Peyer's patch (tissue), 4 donors: ENCODE measurements at places on chromosomes 4 and X.
A peak's percentile ranks its signal among the peaks of the same experiment; 100 is the strongest.

DNA sequence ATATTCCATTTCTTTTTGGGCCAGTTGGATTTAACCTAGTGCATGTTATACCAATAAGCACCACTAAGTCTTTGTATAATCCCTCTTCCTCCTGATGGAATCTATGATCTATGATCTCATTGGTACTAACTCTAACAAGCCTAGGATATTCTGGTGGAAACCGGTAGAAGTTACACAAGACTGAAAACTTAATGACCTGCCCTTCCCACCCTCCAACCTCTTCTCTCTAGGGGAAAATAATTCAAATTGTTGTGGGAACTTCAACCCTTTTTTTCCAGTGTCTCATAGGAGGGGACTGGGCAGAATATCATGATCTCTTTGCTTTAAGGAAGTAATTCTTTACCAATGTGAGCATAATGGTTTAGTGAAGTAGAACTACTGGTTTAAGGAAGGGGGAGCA lies 289.5 kb upstream of the BOD1L1 start:
- no peak for DNase-seq

DNA sequence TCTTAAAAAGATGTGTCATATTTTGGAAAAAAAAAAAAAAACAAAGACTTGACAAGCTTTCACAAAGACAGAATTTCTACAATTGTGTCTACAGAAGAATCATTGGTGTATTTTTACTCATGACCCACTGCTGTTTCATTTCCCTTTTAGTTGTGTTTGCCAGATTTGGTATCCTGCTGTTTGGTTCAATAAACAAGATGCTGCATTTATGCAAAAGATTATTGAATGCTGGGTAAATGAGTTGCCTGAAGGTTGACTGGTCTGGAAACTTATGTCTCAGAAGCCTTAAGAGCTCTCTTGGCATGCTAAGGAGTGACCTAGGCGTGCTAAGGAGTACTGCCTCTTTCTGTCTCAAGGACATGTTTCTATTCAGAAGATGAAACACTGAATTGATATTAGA lies 64.9 kb upstream of the NPY2R start:
- DNase-seq: no peak

DNA sequence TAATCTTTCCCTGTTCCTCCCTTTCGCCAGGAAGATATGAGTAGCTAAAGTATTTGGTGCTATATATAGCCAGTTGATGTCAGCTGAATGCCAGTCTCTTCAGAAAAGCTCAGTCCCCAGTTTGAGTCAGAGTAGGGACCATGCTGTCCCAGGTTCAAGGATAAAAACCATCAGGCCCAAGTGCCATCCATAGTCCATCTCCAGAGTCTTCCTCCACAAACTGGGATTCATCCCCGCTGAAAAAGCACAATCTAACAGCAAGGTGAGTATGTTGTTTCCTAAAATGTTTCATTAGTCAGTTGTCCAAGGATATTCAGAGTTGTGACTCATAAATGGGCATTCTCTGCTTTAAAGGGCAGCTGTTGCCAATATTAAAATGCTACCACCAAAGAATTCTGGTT lies at the start of gene MYOZ2:
Gene MYOZ2, plus strand, starts transcription at position 112 of the 401 bp plus-strand sequence. CDS start 694 bp downstream, outside the sequence.
- DNase-seq: no peak

GRCh38 chrX:41602816-41603345 lies 85.9 kb upstream of the GPR34 start:
- DNase-seq: no peak

GRCh38 chrX:151675121-151675746 lies 20.0 kb upstream of the PRRG3 start:
- no peak for DNase-seq

GRCh38 chr4:75612306-75612705 lies 18.0 kb downstream of the CDKL2 start:
- no peak for DNase-seq

DNA sequence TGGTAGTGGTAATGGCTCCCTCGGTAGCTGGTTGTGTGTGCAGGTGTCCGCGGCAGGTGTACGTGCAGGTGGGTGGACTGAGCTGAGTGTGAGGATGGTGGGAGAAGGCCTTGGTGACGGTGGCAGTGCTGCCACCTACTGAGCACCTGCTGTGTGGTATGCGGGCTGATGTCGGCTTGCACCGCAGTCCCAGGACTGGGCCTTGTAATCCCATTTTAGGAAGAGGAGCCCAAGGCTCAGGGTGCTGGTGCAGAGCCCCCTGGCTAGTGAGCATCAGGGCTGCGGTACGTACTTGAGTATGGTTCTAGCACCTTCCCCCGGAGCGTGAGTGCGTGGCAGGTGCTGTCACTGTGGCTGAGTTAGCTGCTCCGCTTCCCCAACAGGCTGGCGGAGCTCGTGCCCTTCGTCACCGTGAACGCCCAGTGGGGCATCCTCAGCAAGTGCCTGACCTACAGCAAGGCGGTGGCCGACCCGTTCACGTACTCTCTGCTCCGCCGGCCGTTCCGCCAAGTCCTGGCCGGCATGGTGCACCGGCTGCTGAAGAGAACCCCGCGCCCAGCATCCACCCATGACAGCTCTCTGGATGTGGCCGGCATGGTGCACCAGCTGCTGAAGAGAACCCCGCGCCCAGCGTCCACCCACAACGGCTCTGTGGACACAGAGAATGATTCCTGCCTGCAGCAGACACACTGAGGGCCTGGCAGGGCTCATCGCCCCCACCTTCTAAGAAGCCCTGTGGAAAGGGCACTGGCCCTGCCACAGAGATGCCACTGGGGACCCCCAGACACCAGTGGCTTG lies 5.7 kb upstream of the CPZ start:
- no peak for DNase-seq

DNA sequence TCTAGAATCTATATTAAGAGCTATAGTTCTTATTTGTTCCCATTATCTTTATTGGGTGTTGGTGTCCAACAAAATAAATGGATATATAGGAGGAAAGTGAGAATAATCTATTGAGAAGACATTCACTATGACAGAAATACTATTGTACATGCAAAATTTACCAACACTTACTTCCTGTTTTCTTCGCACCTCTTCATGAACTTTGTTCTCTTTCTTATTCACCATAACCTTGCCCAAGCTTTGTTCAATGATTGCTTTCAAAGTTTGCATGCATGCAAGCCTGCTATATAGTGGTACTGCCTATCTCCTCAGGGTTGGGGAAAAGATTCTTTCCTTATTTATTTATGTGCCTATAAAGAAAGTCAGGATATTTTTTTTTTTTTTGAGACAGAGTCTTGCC lies 176.4 kb upstream of the JADE1 start:
- DNase-seq: no peak

DNA sequence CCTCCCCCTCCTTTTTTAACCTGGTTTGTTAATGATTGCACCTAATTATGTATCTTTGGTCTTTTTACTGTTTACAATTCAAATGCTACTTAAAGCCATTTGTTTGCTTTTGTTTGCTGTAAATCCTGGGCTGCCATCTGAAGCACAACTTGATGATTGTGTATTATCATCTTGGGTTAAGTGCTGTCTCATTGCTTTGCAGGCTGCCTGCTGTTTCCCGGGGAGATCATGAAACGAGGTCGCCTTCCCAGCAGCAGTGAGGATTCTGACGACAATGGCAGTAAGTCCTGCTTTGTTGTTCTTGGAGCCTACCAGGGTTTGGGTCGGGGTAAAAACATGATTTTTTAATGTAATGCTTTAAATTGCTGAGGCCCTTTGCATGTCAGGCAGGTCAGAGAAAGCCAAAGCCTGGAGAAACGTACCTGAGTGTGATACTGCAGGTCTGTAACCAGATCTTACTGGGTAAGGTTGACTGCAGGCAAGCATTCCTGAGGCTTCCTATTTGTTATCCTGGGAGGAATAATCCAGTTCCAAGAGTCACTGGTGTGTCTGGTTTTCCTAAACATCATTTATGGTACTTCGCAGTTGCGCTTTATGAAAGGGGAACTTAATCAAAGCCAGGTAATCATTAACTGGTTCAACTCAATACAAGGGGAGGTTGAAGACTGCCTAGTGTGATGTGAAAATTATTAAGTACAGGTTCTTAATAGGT lies 22.2 kb downstream of the JADE1 start:
- DNase-seq: no peak

DNA sequence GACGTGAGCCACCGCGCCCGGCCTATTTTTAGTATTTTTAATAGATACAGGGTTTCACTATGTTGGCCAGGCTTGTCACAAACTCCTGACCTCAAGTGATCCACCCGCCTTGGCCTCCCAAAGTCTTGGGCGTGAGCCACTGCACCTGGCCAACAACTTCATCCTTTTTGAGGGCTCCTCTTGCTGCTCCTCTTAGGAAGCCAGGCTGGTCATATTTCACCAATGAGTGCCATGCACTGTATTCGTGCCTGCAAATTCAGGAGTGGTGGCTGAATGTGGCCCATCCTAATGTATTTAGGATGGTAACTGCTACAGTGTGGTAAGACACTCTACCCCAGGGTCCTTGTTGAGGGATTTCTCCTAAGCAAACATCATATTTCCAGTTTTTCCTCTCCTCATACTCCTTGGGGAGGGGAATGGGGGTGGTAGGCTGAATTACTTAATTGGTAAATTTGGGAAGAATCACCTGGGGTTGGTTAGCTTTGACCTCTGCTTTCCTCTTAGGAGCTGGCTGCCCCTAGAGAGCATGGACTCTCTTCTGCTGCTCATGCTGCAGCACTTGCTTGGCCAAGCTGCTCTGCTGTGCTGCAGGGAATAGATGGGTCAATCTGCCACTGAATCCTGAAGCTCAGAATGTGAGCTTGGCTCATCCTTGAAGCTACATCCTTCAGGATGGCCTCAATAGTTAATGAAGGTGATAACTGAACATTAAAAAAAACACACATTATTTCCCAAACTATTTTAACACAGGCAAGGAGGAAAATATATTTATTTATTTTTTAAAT lies 167.4 kb downstream of the HS3ST1 start:
- no peak for DNase-seq

GRCh38 chr4:122959981-122960610 lies 37.7 kb upstream of the NUDT6 start:
- no peak for DNase-seq

DNA sequence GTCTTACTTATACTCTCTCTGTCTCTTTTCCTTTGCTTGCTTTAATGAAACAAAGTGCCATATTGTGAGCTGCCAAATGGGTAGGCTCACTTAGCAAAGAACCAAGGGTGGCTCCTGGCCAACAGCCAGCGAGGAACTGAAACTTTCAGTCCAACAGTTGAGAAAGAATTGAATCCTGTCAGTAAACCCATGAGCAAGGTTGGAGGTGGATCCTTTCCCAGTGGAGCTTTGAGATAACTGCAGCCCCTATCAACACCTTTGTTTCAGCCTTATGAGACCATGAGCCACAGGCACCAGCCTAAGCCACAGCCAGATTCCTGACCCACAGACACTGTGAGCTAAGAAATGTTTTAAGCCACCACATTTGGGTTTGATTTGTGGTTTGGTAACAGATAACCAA lies 362.2 kb downstream of the PDGFC start:
- DNase-seq: no peak

DNA sequence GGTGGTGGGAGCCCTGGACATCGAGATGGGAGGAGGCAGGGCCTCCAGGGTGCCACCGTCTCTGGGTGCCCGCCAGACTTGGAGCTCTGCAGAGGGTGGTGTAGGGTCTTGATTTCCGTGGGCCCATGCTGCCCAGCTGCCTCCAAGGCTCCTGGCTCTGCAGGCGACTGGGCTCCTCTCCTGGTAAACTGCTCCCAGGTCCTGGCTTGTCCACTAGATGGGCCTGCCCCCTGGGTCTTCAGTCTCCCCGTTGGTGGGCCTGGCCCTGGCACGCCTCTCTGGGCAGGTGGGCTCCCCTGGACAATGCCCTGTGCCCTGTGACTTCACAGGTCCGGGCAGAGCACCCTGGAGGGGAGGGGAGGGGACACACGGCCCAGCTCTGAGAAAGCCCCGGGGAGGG lies 7.7 kb downstream of the FGFR3 start:
- DNase-seq: no peak

DNA sequence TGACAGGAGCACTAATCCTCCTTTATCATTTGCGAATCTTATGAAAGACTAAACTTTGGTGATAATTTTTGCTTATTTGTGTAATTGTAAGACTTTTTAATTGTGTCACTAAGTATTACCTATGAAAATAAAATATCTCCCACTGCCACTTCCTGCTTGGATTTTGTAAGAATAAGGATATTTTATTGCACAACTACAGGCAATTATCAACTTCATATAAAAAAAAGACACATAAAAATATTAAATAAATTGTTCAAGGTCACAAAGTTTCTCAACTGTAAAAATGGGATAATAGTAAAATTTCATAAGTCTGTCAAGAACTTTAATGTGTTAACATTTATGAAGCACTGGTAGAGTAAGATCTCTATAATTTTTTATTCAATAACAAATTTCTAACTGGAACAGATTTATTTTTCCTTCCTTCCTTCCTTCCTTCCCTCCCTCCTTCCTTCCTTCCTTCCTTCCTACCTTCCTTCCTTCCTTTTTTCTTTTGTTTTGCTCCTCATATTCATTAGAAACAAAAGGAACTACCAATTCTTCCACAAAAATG lies 527.6 kb upstream of the FAM47C start:
- DNase-seq: no peak

GRCh38 chr4:76960014-76960413 lies 10.5 kb downstream of the SEPTIN11 start:
- DNase-seq: no peak

- DNase-seq: no peak
Observed at GRCh38 chrX:125132274-125132673, 187.4 kb upstream of the TEX13C start.

GRCh38 chr4:72326692-72327632 lies 242.1 kb downstream of the ADAMTS3 start:
- DNase-seq: no peak

DNA sequence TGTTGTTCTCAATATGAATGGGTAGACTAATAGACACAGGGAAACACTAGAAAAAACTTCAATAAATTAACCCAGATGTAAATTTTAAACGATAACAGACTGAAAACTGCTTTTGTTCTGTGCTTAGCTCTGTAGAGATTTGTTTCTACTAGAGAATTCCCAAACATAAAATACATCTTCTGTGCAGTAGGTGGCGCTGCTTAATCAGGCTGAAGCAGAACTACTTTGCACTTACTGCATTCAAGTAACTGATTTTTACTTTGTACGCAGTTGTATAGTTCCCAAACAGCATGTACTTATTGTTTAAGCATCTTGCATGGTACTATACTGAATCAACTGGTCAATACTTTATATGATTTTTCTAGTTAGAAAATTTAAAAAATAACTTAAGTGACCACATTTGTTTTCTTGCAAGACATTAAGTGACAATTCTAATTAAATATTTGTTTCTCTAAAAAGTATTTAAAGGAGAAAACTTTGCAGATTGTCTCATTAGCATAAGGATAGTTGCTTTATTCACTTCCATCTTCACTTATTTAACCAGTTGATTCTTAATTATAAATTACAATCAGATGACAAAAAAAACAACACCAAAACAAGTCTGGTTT lies 490.6 kb downstream of the IL15 start:
- DNase-seq: peak; percentile 19

- DNase-seq: no peak
Observed at GRCh38 chr4:56723201-56723605, 42.1 kb upstream of the HOPX start.

DNA sequence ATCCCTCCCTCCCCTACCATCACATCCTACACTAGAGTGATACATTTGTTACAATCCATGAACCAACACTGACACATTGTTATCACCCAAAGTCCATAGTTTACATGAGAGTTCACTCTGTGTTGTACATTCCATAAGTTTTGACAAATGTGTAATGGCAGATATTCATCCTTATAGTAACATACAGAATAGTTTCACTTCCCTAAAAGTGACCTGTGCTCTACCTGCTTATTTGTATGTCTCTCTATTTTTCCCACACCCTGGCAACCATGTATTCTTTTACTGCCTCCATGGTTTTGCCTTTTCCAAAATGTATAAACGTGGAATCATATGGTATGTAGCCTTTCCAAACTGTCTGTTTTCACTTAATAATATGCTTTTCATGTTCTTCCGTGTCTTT lies 42.2 kb upstream of the HPGD start:
- no peak for DNase-seq
